ENCODE measurements at places on chromosomes 3 and 15.

DNA sequence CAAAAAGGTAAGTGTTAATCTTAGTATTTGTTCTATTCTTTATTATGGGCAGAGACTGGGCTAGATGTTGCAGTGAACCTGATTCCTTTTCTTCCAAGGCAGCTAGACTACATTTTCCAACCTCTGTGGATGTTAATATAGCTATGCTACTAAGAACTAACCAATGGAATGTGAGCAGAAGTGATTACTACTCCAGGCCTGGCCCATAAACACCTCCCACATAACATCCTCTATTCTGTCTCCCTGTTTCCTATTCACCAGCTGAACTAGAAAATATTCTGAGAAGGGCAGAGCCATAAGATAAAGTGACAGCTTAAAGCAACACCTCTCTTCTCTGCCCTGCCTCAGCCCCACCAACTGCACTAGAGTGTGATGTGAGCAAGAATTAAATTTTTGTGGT lies 29.4 kb downstream of the CD200R1L start:
- no peak for DNase-seq

- no peak for DNase-seq
These were observed 393.6 kb upstream of the PROK2 start for GRCh38 chr3:72178463-72179106.

GRCh38 chr15:81000144-81000623 lies 539 bp upstream of the TLNRD1 start:
- DNase-seq = no peak

GRCh38 chr3:145807990-145808389 lies 353.0 kb downstream of the PLOD2 start:
- no peak for DNase-seq

DNA sequence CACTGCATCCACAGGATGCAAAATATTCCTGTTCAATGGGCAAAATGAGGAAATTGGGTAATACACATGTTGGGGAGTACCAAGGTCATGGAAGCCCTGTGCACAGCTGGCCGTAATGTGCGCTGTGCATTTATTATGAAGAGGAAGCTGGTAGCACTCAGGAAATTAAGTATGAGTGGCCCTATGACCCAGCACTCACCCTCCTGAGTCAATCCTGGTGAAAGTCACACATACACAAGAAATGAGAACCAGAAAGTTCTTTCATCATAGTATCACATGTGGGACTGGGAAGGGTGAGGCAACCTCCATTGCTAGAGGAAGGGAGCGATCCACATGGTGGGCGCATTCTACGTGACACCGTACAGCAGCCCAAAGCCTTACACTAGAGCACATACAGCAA lies 11.4 kb upstream of the PRR20G start:
- DNase-seq = no peak

DNA sequence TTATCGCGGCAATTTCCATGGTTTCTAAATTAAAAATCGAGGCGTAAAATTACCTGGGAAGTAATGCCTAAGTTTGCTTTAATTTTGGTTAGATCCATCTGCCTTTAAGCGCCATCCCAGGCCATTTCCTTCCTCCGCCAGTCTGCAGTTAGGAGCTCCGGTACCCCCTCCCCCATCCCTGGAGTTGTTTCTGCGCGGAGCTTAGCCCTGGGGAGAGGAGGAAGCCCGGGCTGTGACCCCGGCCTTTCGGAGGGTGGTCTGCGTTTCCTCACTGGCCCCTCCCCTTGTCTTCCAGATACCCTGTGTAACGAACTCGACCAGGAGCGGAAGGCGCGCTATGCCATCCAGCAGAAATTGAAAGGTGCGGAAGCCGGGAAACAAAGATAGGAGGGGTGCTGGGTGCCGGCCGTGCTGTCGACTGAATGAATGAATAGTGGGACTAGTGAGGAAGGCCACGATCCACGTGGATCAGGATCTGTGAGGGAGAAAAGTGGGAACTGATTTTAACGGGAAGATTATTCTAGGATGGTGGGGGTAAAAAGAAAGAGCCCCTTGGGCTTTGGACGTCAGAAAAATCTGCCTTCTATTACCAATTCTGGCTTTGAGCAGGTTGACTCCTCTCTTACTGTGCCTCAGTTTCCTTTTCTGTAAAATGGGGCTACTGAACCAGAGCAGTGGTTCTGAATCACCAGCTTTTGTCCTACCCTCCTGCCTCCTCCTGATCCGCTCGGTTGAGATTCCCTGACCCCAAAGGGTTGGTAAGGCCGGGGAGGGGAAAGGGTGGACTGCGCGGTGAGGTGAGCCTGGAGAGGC lies 6.7 kb downstream of the RNU6-1 start:
- DNase-seq = no peak

DNA sequence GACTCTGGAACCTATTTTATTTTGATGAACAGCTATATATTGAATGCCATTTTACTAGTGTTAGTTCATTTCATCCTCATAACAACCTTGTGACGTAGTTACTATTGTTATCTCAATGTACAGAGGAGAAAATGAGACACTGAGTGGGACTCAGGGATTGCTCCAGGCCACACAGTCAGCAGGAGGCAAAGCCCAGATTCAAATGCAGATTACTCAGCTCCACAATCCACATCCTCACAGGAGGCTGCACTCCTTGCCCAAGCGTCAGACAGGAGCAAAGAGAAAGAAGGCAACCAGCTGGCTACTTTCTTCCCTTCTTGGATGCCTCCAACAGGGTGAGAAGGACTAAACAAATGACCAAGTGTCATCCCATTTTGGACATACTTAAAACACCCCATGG lies 92.0 kb upstream of the CCDC54 start:
- DNase-seq = no peak

GRCh38 chr15:89728254-89728653 lies 22.8 kb downstream of the MESP1 start:
- DNase-seq = no peak
